HepG2 (cell line): ENCODE measurements at places on chromosomes 2 and 18. TPM values are rescaled to one million over a fixed set of nuclear protein-coding genes. Genes with fewer than 3 reads are reported as not detected.
A peak's percentile ranks its signal among the peaks of the same experiment; 100 is the strongest.

The PARD6G gene
- total RNA-seq = 7.2 and 7.4 TPM in 2 replicates

The FAM161A gene
- total RNA-seq = 3.4 and 5.0 TPM in 2 replicates

The TBR1 gene
- not detected in 2 replicates for total RNA-seq

The NTSR2 gene
- total RNA-seq = not detected in 2 replicates

The ARHGEF4 gene
- total RNA-seq = 0.11 TPM in 1 of 2 replicates, not detected in the other

The CYP1B1 gene
- not detected in 2 replicates for total RNA-seq

The RPRM gene
- not detected in 2 replicates for total RNA-seq

The SRD5A2 gene
- total RNA-seq = not detected in 2 replicates

DNA sequence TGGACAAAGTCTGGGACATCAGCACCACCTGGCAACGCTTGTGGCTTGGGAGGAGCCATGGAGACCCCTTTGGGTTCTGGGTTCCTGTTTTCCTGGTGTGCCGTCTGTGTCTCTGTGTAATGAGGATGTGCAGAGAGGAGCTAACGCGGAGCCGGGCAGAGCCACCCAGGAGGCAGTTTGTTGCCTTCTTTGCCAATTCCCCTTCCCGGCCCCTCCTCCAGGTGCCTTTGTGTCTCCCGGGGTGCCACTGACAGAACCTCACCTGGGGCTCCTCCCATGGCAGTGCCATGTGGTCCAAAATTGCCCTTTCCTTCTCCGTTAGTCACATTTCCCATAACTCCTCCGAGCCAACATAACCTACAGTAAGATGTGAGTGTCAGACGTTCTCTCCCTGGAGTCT lies 13.0 kb downstream of the POMC start:
- no peak for DNase-seq
- H3K4me3 ChIP-seq = no peak overlapping the region
- H3K4me1 ChIP-seq = no peaks in the 10 kb centered on the region
- H3K27ac ChIP-seq = no peak overlapping the region
- H3K36me3 ChIP-seq = no peaks in the 10 kb centered on the region

DNA sequence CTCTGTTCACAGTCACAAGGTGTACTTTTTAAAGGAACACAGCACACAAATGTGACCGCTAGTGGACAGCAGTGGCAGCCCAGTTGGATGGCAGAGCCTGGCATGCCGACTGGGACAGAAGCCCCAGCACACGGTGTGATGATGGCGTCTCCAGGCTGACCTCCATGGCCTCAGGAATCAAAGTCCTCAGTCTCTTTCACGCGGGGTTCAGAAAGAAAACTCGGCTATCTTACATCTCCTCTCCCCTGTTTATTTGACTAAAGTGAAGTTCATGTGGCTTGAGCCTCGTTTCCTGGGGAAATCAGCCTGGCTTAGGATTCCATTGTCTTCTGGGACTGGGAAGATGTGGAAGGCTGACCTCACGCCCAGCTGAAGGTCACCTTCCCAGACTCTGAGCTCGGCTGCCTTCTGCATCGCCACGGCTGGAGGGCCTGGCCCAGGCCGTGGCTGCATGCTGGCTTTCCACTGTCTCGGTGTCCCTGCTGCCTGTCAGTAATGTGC lies 56.1 kb downstream of the ASAP2 start:
- no peak for DNase-seq
- H3K4me3 ChIP-seq = no peak overlapping the region
- H3K27me3 ChIP-seq = no peaks in the 10 kb centered on the region
- peaks cover 38% of the 10 kb centered on the region for H3K4me1 ChIP-seq

- DNase-seq = peak; percentile 62
- no peaks in the 10 kb centered on the region; the same call in 2 of the 3 replicates for H3K27me3 ChIP-seq
- peaks cover 77% of the 10 kb centered on the region for H3K4me1 ChIP-seq
These were observed 3.6 kb upstream of the DGKD start for GRCh38 chr2:233350708-233351107.

DNA sequence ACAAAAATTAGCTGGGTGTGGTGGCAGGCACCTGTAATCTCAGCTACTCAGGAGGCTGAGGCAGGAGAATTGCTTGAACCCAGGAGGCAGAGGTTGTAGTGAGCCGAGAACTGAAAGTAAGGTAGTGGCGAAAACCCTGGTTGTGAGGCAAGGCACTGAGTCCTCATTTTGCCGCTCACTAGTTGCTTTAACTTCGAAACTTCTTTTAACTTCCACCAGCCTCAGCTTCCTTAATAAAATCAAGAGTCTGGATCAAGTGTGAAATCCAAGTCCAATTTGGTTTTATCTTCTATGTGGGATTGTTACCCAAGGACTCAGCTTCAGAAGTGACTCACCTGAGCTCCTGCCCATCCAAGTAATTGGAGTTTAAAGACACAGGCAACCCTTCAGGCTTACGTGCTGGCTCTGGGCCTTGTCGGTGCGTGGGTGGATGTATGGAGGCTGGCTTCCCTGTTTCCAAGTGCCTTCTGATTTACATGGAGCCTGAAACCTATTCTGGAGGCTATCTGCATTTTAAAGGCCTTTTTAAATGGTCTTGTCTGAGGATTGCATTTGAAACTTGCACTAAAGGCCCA lies 374.2 kb upstream of the ID2 start:
- peaks cover 2% of the 10 kb centered on the region; the same call in 1 of the 2 replicates for H3K27me3 ChIP-seq
- DNase-seq = no peak
- no peaks in the 10 kb centered on the region for H3K36me3 ChIP-seq
- no peak overlapping the region for H3K27ac ChIP-seq
- no peak overlapping the region for H3K4me3 ChIP-seq

DNA sequence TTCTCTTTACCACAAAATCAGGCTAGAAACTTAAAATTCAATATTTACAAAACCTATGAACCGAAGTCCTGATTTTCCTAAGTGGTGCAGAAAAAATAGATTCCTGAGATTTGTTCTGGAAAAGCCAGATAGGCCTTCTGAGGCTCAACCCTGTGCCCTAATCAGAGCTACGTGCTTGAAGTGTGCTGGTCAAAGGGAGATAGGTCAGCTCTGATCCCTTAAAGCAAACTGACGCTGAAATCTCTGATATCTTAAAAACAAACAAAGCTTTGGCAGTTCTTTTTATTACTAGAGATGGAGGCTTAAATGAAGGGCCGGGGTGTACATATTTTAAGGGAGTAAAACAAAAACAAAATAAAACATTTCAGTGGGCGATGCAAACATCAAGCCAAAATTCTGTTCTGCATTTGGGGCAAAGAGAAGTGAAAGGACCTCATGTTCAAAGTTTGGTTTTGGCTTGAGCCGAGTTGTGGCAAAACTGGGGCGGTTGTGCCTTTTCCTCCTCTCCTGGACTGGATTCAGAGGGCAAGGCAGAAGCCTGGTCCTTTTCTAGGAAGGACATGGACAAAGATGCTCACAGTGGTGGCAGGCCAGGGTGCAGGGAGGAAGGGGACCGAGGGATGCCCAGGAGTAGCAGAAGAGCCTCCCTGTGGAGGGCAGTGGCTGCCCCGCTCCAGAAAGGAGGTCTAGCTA lies 295.0 kb downstream of the CDCA7 start:
- peaks cover 5% of the 10 kb centered on the region; the same call in 1 of the 3 replicates for H3K27me3 ChIP-seq
- H3K4me3 ChIP-seq = no peak overlapping the region
- no peaks in the 10 kb centered on the region for H3K36me3 ChIP-seq
- DNase-seq = no peak
- no peaks in the 10 kb centered on the region for H3K4me1 ChIP-seq

GRCh38 chr18:58025733-58026132 lies 18.3 kb upstream of the NEDD4L start:
- no peaks in the 10 kb centered on the region for H3K36me3 ChIP-seq
- DNase-seq = no peak
- peaks cover 80% of the 10 kb centered on the region for H3K4me1 ChIP-seq
- no peaks in the 10 kb centered on the region for H3K27me3 ChIP-seq

- no peak for DNase-seq
- no peaks in the 10 kb centered on the region for H3K4me1 ChIP-seq
- no peaks in the 10 kb centered on the region for H3K27me3 ChIP-seq
- no peak overlapping the region for H3K27ac ChIP-seq
- H3K36me3 ChIP-seq = no peaks in the 10 kb centered on the region
- H3K4me3 ChIP-seq = no peak overlapping the region
These were observed 25.5 kb downstream of the RBM44 start for GRCh38 chr2:237824085-237824484.

- no peaks in the 10 kb centered on the region for H3K4me1 ChIP-seq
- DNase-seq = no peak
- no peak overlapping the region for H3K4me3 ChIP-seq
- H3K36me3 ChIP-seq = no peaks in the 10 kb centered on the region
- H3K27ac ChIP-seq = no peak overlapping the region
- H3K27me3 ChIP-seq = no peaks in the 10 kb centered on the region
These were observed 10.0 kb downstream of the MAPK4 start for GRCh38 chr18:50569930-50570329.

DNA sequence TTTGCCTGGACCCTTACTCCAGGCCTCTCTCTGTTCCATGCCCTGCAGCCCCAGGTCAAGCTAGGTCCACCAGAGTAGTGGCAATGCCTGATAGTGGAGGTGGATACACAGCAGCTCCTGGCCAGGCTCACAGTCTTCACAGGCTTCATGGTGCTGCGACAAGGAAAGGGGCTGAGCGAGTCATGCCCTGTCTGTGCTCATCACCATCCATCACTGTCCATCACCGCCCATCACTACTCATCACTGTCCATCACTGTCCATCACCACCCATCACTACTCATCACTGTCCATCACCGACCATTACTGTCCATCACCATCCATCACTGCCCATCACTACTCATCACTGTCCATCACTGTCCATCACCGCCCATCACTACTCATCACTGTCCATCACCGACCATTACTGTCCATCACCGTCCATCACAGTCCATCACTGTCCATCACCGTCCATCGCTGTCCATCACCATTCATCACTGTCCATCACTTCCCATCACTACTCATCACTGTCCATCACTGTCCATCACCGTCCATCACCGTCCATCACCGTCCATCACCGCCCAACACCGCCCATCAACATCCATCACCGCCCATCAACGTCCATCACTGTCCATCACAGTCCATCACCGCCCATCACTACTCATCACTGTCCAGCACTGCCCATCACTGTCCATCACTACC lies 57.1 kb upstream of the OTOS start:
- no peaks in the 10 kb centered on the region for H3K4me1 ChIP-seq
- H3K27ac ChIP-seq = no peak overlapping the region
- peaks cover 60% of the 10 kb centered on the region for H3K27me3 ChIP-seq
- no peak overlapping the region for H3K4me3 ChIP-seq

DNA sequence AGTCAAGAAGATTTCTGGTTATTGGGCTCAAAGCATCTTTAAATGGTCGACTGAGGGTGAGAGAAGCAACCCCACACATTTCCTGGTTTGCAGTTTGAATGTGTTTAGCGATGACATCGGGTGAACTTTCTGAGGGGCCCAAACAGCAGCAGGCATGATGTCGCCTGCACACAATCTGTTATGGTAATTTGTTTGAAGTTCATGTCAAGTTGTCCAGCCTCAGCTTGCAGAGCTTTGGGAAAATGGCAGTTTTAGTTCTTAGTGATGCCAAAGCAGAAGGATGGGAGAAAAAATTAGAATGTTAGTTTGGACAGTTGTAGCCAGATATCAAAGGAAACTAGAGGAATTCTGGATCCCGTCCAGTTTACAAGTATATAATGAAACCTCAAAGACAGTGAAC lies 284.6 kb downstream of the MBD5 start:
- no peaks in the 10 kb centered on the region for H3K4me1 ChIP-seq
- DNase-seq = no peak
- H3K27me3 ChIP-seq = no peaks in the 10 kb centered on the region
- H3K4me3 ChIP-seq = no peak overlapping the region
- no peaks in the 10 kb centered on the region for H3K36me3 ChIP-seq
- H3K27ac ChIP-seq = no peak overlapping the region

- no peak overlapping the region for H3K27ac ChIP-seq
- peaks cover 14% of the 10 kb centered on the region; the same call in 1 of the 2 replicates for H3K4me1 ChIP-seq
- DNase-seq = no peak
- H3K36me3 ChIP-seq = no peaks in the 10 kb centered on the region
- no peaks in the 10 kb centered on the region for H3K27me3 ChIP-seq
- H3K4me3 ChIP-seq = no peak overlapping the region
These were observed 28.3 kb upstream of the ICOS start for GRCh38 chr2:203908066-203908796.

GRCh38 chr2:42906557-42907411 lies 114.4 kb upstream of the HAAO start:
- H3K4me3 ChIP-seq = peak overlapping the region; percentile 49
- peaks cover 41% of the 10 kb centered on the region for H3K4me1 ChIP-seq
- H3K27ac ChIP-seq = no peak overlapping the region
- H3K27me3 ChIP-seq = peaks cover 69% of the 10 kb centered on the region
- no peaks in the 10 kb centered on the region for H3K36me3 ChIP-seq

DNA sequence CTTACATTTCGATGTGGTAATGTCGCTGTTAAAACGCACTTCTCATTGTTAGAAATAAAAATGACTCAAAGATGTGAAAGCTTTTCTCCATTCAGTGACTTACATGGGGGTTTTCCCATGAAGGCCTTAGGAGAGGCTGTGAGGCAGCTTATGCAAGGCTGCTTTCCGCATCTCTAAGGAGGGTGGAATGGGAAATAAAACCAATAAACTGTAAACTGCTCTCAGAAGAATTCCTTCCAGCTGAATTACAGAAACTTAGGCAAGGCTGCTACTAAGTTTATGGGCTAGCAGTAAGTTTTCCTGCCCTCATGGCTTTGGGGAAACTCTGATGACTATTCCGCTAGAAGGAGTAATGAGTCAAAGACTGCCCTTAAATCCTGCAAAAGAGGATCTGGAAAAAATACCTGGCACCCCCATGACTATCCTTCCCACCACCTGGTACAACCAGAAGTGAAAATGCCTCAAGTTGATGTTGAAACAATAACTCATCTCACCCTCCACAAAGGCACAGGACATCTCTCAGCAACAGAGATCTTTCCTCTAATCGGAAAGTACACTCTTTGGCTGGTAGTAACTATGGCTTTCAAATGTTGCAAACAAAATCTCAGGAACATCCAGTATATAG lies 97.7 kb upstream of the SMAD7 start:
- no peak overlapping the region for H3K27ac ChIP-seq
- no peaks in the 10 kb centered on the region; the same call in 1 of the 2 replicates for H3K36me3 ChIP-seq
- no peaks in the 10 kb centered on the region for H3K4me1 ChIP-seq

GRCh38 chr2:200782251-200782650 lies 29.5 kb upstream of the BZW1 start:
- DNase-seq = no peak
- no peaks in the 10 kb centered on the region for H3K36me3 ChIP-seq
- H3K27ac ChIP-seq = no peak overlapping the region
- H3K4me3 ChIP-seq = no peak overlapping the region
- H3K27me3 ChIP-seq = 0 out of 2 replicates have a peak, but pooled peaks cover 2% of the 10 kb centered on the region

DNA sequence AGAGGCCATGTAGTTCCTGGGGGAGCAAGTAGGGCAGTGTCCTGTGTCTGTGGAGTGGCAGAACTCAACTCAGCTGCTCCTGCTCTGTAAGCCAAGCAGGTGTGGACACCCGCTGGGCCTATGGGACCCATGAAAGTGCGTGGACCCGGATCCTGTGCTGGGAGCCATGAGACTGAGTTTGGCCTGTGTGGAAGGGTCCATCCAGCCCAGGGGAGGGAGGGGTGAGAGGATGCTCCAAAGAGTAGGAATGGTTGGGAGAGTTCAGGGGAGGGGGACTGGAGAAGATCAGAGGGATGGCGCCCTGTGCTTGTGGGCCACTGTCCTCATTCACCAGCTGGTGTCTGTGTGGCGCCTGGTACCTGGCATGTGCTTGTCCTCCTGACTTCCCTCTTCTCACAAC lies 226.4 kb upstream of the HS6ST1 start:
- no peak overlapping the region for H3K4me3 ChIP-seq
- H3K36me3 ChIP-seq = no peaks in the 10 kb centered on the region
- DNase-seq = no peak
- H3K27ac ChIP-seq = no peak overlapping the region
- H3K4me1 ChIP-seq = no peaks in the 10 kb centered on the region

GRCh38 chr2:26723991-26724750 lies 31.6 kb downstream of the KCNK3 start:
- peaks cover 3% of the 10 kb centered on the region; the same call in 1 of the 2 replicates for H3K27me3 ChIP-seq
- H3K4me1 ChIP-seq = peaks cover 48% of the 10 kb centered on the region
- peak; percentile 36 for DNase-seq
- no peak overlapping the region for H3K4me3 ChIP-seq
- no peak overlapping the region for H3K27ac ChIP-seq
